ENCODE measurements at places on chromosomes 12 and 14.

DNA sequence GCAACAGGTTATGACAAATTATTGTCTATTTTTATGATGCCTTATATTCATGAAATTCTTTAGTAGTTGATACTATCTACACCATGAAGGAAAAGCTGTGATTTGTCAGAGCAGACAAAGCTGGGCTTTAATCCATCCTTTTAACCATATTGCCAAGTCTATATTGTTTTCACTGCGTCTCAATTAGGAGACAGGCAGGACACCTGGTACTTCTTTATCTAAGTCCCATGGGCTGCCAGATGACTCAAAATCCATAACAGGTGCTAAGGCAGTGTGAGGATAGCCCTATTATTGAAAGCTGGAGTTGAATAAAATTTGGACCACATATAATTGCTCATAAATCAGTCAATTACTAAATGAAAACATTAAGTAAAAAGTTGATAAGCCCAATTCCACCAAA, 22.6 kb downstream of the INSM2 start:
- DNase-seq, result no peak

- DNase-seq, result no peak
These were observed 44.8 kb upstream of the PRMT8 start for GRCh38 chr12:3446235-3446634.

GRCh38 chr12:31527083-31527482, 63.9 kb downstream of the DENND5B start:
- no peak for DNase-seq

GRCh38 chr14:92922883-92923743, at the start of gene CHGA:
CHGA (plus strand) TSS chr14:92923150; CDS start chr14:92923360, 210 bp downstream.
- no peak for DNase-seq

GRCh38 chr12:8226355-8226754, 1.1 kb downstream of the FAM90A1 start:
- DNase-seq, result no peak

DNA sequence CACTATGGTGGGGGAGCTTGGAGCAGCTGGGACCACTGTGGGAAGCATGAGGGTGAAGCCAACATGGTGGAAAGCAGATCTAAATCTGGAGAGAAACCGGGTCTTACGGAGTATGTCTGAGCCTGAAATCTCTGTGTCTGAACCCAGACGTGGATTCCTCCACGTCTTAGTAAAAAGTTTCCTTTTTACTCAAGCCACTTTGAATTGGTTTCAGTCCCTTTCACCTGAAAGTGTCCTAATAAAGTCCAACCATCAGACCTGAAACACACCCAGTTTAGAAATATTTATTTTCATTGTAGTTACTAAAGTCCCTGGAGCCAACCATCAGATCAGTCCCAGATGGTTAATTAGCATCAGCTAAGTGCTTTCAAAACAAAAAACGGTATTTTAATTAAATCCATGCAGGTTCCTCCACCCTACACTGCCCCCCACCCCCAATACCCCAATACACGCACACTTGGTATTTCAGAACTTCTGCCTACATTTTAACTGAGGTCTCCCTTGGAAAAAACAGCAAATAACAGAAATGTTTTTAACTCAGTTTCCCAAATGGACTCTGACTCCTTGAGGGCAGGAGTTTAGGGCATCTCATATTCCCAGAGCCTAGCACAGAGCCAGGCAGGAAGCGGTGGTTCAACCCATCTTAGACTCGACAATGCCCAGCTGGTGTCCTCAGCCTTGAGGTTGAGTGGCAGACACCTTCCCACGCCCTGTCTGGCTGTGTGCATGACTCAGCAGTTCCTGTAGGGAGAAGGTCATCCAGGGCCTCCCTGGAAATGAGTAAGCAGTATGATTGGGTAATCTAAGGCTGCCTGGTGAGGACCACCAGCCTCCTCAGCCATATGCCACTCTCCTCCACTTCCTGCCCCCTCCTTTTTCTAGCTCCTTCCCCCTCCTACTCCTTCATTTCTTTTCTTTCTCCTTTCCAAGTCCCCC, 175.8 kb downstream of the TTC8 start:
- DNase-seq, result no peak

DNA sequence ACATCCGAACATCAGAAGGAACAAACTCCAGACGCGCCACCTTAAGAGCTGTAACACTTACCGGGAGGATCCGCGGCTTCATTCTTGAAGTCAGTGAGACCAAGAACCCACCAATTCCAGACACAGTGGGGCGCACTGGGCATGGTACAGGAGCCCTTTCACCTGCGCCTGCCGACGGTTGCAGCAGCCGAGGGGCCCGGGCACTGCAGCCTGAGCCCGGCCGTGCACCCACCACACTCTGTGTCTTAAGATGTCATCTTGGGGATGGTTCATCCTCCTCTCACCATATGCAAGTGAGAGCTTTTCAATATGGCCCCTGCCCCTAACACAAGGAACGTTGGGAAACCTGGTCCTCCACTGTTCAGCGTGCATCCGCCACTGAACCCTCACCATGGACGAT, 288.3 kb downstream of the TTC8 start:
- DNase-seq, result no peak

GRCh38 chr12:80704420-80704819, 3.0 kb upstream of the MYF6 start:
- no peak for DNase-seq

DNA sequence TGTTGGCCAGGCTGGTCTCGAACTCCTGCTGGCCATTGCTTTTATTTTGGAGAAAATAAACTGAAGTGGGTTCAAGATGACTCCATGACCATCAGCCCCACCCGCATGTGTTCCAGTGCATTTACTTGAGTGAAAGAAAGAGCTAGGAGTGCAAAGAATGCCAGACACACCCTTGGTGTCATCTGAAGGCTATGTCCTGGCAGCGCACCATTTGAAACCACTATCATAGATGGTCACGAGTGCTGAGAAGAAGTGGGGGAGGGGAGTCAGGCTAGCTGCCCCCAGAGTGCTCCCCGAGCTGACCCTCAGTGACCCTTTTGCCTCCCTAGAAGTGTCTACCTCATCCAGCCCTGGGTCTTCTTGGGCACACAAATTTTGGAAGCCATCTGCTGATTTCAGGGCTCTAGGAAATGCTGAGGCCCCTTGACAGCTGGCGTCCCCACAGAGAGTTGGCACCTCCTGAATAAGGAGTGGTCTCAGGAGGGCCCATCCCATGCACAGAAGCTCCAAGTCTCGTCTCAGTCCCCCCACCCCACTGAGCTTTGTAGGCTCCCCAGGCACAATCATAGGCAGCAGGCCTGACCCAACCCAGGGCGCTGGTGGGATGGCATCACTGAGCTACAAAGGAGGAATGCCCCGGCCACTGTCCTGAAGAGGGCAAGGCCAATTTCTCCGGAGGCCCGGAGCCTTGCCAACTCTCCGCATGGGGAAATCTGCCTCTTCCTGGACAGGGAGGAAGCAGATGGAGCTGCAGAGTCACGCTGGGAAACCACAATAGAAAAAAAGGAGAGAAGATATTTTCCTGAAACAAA, 28.0 kb downstream of the PXN start:
- DNase-seq, result no peak

DNA sequence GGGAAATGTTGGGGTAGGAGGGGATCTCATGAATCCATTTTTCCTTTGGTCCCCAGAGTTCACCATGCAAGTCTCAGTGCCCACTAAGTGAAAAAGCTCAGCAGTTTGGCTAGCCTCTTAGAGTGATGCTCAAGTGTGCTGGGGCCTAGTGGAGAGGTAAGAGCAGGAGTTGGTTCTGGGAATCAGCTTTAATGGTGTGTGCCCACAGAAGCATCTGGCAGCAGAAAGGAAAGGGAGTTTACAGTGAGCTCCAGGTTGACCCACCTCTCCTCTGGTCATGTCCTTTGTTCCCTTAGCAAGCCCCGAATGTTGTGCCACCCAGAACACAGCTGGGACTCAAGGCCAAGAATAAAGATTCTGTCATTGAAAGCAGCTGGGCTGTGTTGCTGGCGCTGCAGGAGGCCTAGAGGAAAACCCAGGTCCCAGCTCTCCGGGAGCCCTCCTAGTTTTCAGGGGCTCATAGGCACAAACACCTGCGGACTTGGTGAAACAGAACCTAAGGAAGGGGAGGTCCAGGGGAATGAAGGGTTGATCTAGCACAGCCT, 320.8 kb downstream of the ZFP36L1 start:
- no peak for DNase-seq

DNA sequence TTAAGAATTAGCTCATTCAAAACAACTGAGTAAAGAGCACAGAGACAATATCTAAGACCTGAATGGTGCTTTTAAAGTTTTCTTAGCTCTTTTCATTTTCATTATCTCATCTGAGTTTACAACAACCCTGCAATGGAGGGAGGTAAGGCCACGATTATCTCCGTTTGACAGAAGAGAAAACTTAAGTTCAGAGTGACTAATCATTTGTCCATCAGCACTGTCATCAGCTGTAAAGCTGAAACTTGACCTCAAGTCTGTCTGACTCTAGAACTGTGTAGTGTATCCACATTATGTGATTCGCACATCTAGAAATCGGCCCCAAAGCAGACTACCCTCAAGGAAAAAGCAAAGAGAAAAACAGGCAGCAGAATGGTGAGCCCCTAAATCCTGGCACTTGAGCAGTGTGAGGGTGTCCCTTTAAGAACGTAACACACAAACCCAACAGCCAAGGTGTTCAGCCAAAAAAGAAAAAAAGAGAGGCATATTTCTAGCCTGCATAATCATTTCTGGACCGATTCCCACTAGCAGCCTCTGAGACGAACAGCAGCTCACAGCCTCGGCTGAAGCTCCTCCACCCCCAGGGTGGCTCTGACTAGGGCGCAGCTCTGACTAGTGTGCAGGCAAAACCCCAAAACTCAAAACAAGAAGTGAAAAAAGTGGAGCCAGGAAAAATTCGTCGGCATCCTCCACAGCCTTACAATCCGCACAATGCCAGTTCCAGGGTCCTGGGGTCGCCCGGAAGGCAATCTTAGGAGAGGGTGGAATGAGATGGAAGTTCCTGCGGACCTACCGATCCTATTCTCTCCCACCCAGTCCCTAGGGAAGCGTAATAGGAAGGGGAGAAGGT, 1.6 kb downstream of the STXBP6 start:
- no peak for DNase-seq

- DNase-seq, result no peak
These were observed 118.6 kb downstream of the CRACR2A start for GRCh38 chr12:3634348-3634747.

DNA sequence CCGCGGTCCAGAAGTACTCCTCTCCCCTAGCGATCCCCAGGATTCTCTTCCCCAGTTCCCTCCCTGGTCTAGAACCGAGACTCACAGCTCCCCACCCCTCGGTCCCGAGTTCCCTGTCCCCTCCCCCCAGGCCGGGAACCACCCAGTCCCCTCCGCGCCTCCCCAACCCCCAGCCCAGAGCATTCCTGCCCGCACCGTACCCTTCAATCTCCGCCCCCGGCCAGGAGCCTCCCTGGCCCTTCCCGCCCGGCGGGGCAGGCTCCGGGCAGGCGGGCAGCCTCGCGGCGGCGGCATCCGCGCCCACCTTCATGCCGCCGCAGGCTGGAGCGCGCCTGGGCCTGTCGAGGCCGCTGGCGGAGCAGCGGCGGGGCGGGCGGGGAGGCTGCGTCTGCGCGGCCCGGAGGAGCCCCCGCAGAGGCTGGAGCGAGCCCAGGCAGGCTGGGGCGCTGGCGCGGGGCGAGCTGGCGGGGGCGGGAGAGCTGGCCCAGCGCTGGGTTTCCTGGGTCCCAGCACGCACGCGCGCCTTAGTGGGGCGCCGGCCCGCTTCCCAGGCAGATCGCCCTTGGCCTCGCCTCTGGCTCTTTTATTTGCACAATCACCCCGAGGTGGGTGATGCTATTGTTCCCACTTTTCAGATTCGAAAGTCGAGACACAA, 22.2 kb upstream of the GPR132 start:
- no peak for DNase-seq

DNA sequence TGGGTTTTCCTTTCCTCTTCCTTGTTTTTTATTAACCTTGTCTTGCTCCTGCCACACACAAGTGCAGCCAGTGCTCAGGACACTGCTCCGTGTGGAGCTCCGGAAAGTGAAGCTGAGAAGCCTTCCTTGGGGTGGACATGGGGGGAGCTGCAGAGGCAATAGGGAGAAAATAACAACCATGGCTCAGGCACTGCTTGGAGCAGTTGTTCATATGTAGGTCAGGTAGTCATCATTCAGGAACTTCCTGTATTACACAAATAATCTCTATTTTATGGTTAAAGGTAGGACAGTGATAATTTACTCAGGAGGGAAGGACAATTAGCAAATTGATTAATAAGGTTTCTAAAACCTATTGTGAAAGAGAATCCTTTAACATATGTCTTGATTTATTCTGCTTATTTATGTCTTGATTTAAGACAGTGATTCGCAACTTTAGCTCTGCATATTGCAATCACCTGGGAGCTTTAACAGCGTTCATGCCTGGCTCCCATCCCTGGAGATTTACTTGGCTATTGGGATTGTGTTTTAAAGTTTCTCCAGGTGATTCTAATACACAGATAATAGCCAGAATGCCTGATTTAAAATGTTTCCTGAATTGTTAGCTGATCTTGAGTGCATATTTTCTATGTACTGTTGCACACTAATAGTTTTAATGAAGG, 92.1 kb downstream of the ETV6 start:
- no peak for DNase-seq

DNA sequence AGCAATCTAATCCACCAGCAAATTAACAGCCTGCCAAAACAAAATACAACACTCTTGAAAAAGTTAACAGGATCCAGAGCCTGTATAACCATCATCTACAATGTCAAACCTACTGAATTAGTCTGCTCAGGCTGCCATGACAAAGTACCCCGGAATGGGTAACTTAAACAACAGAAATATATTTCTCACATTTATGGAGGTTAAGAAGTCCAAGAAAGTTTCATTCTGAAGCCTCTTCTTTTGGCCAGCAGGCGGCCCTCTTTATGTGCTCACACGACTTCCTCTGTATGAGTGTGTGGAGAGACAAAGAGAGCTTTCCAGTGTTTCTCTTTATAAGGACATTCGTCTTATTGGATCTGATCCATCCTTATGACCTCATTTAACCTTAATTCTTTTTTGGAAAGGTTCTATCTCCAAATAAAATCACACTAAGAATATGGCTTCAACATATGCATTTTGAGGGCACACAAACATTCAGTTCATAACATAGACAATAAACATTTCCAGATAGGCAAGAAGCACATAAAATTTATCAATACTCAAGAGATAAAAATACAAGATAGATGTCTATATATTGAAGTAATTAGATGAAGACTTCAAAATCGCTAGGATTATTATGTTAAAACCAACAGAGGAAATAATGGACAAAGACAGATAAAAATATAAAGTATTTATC, 5.9 kb upstream of the RERG start:
- no peak for DNase-seq

DNA sequence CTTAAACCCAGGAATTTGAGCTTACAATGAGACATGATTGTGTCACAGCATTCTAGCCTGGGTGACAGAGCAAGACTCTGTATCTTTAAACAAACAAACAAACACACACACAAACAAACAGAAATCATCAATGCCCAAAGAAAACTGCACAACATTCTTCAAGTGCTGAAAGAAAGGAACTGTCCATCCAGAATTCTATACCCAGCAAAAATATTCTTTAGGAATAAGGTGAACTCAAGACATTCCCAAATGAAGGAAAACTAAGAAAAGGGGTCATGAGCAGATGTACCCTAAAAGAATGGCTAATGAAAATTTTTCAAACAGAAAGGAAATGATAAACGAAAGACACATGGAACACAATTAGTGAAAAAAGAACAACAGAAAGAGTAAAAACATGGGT, 22.3 kb upstream of the RNF212B start:
- DNase-seq, result no peak

GRCh38 chr12:69430942-69431590, 39.1 kb upstream of the FRS2 start:
- no peak for DNase-seq

- no peak for DNase-seq
These were observed 319.3 kb upstream of the SOX5 start for GRCh38 chr12:24268663-24269186.

- DNase-seq, result no peak
These were observed 16.8 kb downstream of the GNS start for GRCh38 chr12:64742416-64742815.

GRCh38 chr12:13071305-13072280, 27.4 kb downstream of the FAM234B start:
- no peak for DNase-seq
